Subcutaneous adipose tissue (tissue), 4 donors: ENCODE measurements at places on chromosomes 1 and 21. TPM values are rescaled to one million over a fixed set of nuclear protein-coding genes. Genes with fewer than 3 reads are reported as not detected.

FLG2 gene
- not detected for total RNA-seq

MAEL gene
- total RNA-seq: not detected

FAM177B gene
- total RNA-seq: 0.82 TPM

BEST4 gene
- not detected for total RNA-seq
